ENCODE measurements at places on chromosomes 13 and 19. TPM values are rescaled to one million over a fixed set of nuclear protein-coding genes. Genes with fewer than 3 reads are reported as not detected.

The CGB2 gene
- 1.4 TPM for total RNA-seq

The ZNF222 gene
- 3.0 TPM for total RNA-seq

The IL12RB1 gene
- total RNA-seq, result 20.4 TPM

The SLITRK6 gene
- not detected for total RNA-seq

The LMTK3 gene
- 6.0 TPM for total RNA-seq

The ZNF763 gene
- 1.3 TPM for total RNA-seq

The BORCS8 gene
- 10.7 TPM for total RNA-seq

The MEF2B gene
- total RNA-seq, result 6.4 TPM

The GRIN3B gene
- total RNA-seq, result 0.10 TPM

The ADPRHL1 gene
- 2.1 TPM for total RNA-seq

The ANKLE1 gene
- total RNA-seq, result 8.9 TPM

The ZNF28 gene
- 13.3 TPM for total RNA-seq

The HOMER3 gene
- total RNA-seq, result 0.86 TPM

The MIER2 gene
- total RNA-seq, result 29.0 TPM

The RYR1 gene
- 5.3 TPM for total RNA-seq

The BRCA2 gene
- total RNA-seq, result 36.9 TPM

The ONECUT3 gene
- not detected for total RNA-seq

The MBD3L3 gene
- total RNA-seq, result not detected

Measured in activated T-cell treated with anti-CD3 and anti-CD28 coated beads, Interleukin-2, amount 50 U/mL, for 72 hours (primary cell).